AG20443 (cell line): ENCODE measurements at places on chromosomes 11 and 22.

- no peak for DNase-seq
Measured at GRCh38 chr22:21593406-21594232, 26.1 kb downstream of the UBE2L3 start.

- no peak for DNase-seq
Measured at GRCh38 chr11:27011560-27012233, 17.8 kb downstream of the FIBIN start.

- DNase-seq: peak; percentile 59
Measured at GRCh38 chr11:78187366-78188285, 800 bp downstream of the KCTD21 start.

- DNase-seq: peak; percentile 82
Measured at GRCh38 chr11:64489831-64490441, 101.1 kb upstream of the SLC22A12 start.

DNA sequence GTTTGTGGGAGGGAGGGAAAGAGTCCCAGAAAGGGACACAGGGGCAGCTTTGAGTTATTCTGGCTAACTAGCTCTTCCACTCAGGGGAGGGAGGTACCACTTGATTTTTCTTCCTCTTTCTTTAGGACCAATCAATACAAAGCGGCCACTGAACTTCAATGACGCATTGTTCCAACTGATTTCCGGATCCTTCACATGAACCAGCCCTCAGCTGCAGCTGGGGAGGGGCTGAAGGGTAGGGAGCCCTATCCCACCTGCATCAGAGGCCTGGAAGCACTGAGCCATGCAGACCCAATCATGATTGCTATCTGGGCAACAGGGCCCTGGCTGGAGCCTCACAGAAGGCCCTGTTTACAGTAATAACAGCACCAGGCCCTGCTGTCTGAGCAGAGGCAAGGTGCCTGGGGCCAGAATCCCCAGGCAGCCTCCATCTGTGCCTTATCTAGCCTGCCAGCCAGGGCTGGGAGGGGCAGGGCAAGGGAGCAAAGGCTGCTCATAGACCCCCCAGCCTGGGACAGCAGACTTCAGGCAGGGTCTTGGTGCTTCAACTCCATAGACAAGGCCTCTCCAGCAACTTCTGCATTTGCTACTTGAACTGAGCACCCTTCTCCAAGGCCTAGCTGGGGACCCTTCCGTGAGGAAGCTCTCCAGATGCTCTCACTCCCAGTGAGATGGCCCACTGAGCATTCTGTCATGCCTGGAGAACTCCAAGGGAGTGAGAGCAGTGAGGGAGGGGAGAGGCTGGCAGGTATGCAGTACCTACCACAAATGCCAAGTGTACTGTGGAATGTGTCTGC, 22.5 kb downstream of the CLPB start:
- DNase-seq: no peak

- no peak for DNase-seq
Measured at GRCh38 chr11:34809191-34810106, 106.7 kb downstream of the APIP start.

DNA sequence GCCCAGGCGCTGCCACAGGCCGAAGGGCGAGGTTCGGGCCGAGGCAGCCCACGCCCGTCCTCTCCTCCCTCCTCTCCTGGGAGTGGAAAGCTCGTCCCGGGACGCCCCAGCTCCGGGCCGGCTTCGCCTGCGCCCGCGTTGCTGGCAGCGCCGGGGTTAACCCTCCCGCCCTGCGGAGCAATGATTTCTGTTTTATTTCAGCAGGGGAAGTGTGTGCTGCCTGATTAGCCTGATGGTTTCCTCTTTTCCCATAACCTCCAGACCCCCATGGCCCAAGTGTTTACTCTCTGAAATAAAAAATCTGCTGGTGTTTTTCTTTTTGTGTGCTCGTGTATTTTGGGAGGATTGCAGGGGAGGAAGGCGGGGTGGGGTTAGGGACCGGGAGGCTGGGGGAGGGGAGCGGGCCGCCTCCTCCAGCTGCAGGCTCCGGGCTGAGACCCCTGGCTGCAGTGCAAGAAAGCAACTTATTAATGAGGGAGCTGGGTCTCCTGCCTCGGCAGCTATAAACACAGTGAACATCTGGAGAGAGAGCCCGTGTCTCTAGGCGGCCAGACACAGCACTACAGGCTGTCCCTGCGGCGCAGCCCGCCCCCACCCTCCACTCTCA, 38.6 kb downstream of the ETS1 start:
- DNase-seq: peak; percentile 80

DNA sequence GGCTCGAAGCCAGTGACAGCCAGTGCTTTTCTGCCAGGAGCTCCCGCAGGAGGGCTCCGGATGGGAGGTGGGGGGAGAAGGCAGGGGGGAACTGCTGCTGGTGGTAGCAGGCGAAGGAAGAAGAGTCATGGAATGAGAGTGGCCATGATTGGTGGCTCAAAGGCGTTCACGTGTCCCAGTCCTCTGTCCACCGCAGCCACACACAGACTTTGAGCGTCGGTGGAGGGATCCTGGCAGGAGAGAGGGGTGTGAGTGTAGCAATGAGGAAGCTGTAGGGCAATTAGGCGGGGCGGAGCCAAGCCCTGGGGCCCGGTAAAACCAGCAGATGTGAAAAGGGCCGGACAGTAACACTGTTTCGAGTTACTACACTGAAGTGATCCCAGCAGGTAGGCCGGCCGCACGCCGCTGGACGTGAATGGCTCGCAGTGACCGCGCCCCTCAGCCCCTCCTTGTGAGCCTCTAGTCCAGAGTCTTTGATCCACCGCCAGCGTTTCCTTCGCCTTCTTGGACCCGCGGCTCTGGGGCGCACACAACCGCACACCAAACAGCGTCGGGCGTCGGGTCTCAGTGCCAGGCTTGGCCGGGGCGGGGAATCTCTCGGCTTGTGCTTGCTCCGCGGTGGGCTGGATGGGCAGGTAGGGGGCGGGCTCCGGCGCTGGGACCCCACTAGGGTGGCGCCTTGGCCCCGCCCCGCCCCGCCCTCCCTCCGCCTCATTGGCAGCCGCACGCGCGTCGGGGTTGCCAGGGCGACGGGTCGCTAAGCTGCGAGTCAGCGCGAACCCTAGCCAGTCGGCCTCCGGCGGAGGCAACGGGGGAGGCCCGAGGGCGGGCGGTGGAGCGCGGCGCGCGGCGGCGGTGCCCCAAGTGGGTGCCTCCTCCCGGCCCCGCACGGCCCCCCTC, at the start of gene LRRC10B:
LRRC10B (plus strand) TSS at position 788 of the 900 bp plus-strand sequence. CDS start 250 bp downstream, outside the sequence.
- peak; percentile 45 for DNase-seq

- DNase-seq: no peak
Measured at GRCh38 chr22:43317239-43317638, 25.9 kb downstream of the SCUBE1 start.

GRCh38 chr11:121240650-121241303, 51.8 kb upstream of the SC5D start:
- peak; percentile 40 for DNase-seq

- no peak for DNase-seq
Measured at GRCh38 chr22:30546616-30547015, at the start of gene SEC14L6. Gene SEC14L6, minus strand, starts transcription at chr22:30546741. Its CDS starts 59 bp downstream, at chr22:30546682.

GRCh38 chr11:69398529-69399492, 82.7 kb upstream of the LINC01488 start:
- peak; percentile 84 for DNase-seq

DNA sequence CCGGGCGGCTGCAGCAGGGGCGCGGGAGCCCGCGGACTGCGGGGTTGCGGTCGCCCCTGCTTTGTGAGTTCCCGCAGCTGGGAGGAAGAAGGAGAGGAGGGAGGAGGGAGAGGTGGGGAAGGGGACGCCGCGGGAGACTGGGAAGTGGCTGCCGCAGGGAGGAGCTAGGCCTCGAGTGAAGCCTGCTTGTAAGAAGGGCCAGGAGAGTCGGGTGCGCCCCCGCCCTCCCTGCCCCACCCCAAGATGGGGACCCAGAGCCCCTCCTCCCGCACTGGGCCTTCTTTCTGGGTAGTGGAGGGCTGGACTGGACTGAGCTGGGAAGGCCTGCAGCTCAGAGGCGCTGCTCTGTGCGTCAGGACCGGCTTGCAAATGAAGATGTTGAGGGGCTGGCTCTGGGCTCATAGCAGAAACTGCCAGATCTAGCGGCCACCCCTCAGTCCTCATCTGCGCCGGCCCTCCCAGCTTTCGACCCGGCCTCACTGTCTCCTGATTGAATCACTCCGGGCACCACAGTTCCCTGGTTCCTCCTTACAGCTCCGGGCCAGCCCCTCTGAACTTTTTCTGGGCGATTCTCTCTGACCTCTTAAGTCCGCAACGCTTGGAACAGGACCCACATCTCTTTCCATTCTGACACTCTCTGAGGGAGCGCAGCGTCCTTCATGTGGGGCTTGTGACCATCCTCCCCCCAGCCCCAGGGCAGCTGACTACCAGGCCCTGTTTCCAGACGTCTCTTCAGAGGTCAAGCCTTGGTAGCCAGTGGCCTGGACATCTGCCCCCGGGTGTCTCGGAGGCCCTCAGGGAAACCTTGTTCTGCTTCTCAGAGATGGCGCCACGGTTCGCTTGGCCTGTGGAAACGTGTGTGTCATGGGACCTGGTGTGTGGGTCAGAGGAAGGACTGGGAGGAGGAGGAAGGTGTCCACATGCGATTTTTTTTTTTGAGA, 21.9 kb downstream of the SERPINH1 start:
- peak; percentile 86 for DNase-seq

DNA sequence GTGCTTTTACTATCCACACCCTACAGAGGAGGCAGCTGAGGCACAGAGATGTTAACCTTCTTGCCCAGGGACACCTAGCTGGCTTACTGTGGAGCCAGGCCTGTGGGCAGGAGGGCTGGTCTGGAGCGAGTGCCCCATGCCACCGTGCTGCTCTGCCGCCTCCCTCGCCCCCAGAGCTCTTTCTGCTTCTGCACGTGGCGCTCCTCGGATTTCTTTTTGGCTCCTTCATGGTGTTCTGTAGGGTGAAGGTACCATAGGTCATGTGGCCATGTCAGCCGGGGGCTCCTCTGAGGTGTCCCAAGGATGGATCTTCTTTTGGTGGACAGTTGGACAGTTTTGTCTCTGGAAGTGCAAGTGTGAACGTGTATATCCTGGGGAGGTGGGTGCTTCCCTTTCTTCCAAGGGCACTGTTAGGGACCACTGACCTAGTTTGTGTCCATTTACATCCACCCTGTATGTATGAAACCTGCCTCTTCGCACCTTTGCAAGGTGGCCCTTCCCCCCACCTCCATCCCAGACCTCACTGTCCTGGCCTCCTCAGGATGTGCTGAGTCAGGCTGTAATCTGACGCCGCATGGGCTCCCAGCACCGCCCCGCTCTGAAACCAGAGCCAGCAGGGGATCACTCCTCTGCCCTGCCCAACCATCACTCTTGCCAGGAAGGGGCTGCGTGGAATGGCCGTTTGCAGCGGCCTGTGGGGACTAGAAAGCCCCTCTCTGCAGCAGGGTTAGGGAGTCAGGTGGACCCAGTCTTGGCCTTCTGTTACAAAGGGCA, 31.7 kb downstream of the POLR3H start:
- peak; percentile 86 for DNase-seq

- DNase-seq: no peak
Measured at GRCh38 chr11:6321356-6321755, 1.1 kb upstream of the CAVIN3 start.

DNA sequence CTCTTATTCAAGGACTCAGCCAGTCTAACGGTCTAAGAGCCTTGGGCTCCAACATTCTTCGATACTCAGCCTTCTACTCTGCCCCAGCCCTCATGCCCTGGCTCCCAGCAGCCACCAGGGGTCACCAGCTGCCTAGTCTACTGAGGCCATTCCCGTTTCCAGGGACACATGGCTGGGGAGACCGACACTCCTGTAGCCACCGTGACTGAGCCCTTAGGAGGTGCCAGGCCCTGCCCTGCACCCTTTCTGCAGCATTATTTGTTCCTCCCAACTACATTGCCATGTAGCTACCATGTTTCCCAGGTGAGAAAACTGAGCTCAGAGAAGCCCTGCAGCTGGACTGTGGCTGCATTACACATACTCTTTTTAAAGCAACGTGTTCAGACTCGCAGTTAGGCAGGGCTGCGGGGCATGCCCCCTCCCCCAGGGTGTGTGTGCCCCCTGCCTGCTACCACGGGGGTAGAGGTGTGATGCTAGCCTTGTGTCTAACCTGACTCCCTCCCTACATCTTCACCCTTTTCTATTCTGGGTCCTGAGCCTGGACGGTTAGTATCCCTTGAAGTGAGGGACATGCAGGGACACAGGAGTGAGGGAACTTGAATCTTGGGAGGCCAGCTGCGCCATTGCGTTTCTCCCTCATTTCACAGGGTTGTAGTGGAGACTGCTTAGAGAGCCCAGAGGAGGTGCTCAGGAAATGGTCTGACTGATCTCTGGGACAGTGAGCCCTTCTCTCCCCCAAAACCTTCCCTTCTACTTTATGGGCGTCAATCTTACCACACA, 17.5 kb downstream of the ATG16L2 start:
- peak; percentile 86 for DNase-seq

- no peak for DNase-seq
Measured at GRCh38 chr22:43110927-43111623, 525 bp downstream of the BIK start.

DNA sequence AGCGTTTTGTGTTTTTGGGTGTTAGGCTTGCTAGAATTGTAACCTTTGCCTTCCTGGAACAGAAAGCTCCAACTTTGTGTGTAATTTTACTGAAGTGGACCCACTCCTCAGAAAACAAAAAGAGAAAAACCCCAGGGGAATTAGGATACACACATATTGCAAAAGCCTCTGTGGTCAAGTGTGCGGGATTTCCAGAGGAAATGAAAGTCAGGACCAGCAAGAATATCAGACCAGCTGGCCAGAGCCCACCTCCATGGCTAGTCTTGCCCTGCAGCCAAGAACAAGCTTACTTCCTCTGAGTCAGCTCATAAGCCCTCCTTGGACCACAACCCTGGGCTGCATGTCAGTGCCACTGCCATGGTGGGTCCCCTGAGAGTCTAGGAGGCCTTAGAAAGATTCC, 37.0 kb upstream of the FTH1 start:
- peak; percentile 59 for DNase-seq

GRCh38 chr22:49865156-49865555, 11.5 kb downstream of the ZBED4 start:
- no peak for DNase-seq

GRCh38 chr22:28984482-28985158, 77.0 kb downstream of the C22orf31 start:
- DNase-seq: no peak

- DNase-seq: peak; percentile 44
Measured at GRCh38 chr11:68610452-68611116, 73.8 kb upstream of the GAL start.

GRCh38 chr11:20178976-20179375, 18.7 kb upstream of the DBX1 start:
- no peak for DNase-seq

DNA sequence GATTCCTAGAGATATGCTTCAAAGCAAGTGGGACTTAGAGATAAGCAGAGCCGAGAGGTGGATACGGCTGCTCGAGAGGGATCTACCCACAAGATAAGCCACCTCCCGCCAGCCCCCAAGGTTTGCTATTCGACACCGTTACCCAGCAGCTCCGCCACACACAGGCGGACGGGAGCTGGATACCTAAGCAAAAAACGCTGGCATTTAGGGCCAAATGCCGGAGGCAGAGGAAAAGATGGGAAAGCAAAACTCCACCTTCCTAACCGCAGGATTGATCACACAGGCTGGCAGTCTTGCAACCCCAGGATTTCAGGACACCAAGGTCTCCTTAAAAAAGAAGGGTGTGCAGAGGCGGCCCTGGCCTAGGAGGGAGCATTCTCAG, 709 bp downstream of the FTH1 start:
- no peak for DNase-seq

DNA sequence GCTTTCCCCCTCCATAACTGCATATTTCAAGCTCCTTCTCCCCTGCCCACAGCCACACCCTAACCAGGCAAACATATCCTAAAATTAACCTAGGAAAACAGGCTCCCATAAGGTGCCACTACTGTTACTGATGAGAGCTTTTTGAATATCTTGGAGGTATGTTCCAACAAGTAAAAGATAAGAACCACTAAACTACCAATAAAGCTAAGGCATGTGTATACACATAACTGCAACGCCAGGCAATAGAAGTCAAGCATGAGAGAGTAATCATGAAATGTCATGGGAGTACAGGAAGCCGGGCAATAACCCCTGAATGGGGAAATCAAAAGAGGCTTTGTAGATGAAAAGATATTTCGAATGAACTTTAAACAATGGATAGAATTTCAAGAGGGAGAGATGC, 9.3 kb downstream of the MMP13 start:
- DNase-seq: no peak
